Urinary bladder (tissue), 4 donors: ENCODE measurements at places on chromosomes 3 and 15.

GRCh38 chr15:31301673-31301990, 25.0 kb upstream of the KLF13 start:
- DNase-seq, result no peak

DNA sequence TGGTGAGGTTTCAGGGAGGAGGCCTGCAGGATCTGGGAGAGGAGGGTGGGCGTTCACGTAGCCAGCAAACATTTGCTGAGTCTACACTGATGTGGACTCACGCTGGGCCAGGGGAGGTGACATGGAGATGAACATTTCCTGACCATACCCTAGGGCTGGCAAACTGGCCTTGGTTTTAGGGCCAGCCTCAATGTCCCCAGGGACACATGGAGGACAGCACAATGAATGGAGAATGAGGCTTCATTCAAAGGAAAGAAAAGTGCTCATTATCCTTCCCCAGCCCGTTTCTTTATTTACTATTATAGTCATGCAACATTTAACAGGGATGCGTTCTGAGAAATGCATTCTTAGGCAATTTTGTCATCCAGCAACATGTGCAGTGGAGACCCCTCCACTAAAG, 26.8 kb downstream of the ACAN start:
- no peak for DNase-seq

GRCh38 chr3:16050641-16051467, 123.6 kb upstream of the GALNT15 start:
- DNase-seq, result no peak

DNA sequence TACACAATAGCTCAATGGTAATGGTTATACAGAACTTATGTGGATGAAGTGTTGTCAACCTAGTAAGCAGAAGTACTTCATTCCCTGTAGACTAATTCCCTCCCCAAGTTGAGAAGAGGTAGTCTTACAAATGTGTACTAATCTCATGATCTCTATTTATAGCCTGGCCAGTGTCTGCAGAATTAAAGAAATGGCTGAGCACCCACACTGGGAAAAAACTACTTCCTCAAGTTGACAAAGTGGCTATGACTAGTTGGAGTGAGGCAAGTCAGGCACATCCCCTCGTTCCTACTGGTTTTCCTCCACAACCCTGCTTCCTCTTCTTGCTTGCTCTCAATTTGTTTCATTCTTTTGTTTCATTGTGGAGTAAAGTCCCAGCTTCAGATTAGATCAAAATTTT, 566.7 kb upstream of the ZNF717 start:
- DNase-seq, result no peak

DNA sequence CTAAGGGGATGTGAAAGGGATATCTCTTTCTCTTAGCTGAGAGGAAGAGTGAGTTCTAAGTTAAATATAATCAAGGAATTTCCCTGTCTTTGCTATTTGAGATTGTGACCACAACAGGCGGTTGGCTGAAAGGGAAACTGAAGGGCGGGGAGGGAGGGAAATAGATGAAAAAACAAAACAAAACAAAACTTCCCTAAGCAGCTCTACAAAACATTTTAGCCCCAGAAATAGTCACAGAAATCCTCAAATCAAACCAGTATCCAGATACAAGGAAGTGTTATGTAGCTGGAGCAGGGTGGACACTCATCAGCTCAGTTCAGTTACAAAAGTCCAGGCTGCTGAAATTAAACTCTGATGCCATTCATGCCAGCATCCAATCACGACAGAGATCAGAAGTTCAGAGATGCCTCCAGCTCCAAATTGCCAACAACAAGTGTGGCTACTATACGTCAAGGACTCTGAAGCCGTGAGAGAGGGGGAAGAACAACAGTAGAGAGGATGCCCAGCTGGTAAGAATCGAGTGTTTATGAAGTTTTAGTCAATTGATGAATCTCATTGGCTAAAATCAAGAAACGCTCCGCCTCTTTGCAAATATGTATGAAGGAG, 319 bp upstream of the TP63 start:
- no peak for DNase-seq

GRCh38 chr3:66907136-66907535, 91.0 kb upstream of the KBTBD8 start:
- DNase-seq, result no peak

DNA sequence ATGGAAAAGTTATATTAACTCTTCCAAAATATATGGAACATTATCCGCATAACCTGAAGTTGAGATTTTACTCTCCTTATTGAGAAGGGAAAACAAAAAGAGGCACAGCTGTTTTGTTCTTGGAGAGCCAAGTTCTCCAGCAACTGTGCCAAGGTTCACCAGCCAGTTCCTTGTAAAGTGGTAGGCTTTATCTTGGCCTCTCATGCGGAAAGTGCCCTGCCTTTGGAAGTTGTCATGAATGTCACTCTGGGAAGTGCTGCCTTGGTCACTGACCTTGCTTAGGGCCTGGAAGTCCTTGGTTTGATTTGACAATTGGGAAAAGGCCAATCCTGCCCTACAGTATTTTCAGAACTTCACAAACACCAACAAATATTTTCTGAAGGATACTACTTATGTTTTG, 44.2 kb upstream of the THRB start:
- no peak for DNase-seq

DNA sequence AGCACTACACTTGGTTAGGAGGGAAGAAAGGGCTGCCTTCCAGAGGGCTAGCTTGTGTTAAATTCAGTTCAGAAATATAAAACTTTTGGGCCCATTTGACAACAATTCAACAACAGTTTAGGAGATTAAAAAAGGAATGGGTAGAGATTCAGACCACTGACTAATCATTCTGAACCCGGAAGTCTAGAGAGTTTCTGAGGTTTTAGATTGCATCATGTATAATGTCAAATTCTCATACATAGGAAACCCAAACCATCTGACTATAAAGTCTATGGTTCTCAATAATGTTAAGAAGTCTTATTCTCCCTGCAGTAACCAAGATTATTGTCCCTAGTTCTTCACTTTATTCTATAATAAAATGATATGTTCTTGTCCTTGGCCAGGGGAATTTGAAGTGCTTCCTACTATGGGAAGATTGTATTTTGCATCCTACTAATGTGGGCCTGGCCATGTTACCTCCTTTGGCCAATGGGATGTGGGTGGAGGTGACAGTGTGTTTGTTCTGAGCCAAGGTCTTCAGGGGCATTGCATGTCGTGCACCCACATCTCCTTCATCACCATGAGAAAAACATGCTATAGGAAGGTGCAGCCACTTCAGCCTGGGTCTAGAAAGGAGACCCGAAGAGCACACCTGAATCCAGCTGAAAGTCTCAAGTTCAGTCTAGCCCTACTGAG, 66.4 kb upstream of the CCNL1 start:
- no peak for DNase-seq

DNA sequence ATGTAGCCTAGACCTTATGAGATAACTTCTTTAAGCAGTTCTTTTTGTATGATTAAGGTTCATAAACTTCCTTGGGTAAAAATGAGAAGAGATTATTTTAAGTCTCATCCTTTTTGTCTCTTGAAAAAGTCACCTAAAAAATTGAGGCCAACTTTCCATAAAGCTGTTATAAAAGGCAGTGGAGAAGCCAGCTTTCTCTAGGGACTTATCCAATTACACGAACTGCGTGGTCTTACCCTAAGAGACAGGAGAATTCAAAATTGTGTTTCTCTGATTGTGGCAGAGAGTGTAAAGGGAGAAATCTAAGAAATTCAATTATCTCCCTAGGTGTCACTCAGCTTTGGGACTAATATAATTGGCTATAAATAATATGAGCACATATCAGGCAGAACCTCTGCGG, 262.0 kb downstream of the SHOX2 start:
- no peak for DNase-seq

DNA sequence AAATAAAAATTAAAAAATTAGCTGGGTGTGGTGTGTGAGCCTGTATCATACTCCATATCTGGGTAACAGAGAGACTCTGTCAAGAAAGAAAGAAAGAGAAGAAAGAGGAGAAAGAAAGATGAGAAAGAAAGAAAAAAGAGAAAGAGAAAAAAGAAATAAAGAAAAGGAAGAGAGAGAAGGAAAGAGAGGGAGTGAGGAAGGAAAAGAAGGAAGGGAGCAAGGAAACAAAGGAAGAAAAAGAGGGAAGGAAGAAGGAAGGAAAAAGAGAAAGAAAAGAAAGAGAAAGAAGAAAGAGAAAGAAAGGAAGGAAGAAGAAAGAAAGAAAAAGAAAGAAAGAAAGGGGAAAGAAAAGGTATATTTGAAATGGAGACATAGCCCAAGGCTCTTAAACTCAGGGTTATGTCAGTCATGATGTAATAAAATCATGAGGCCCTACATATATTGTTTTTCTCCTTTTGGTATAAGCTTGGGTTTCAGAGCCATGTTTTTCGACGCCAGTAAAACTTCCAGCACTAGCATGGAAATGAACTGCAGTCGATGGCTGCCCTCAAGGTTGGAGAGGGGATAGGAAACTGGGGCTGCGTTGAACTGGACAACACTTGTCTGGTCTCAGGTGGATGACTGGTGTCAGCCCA, 38.0 kb upstream of the RFTN1 start:
- DNase-seq, result no peak

DNA sequence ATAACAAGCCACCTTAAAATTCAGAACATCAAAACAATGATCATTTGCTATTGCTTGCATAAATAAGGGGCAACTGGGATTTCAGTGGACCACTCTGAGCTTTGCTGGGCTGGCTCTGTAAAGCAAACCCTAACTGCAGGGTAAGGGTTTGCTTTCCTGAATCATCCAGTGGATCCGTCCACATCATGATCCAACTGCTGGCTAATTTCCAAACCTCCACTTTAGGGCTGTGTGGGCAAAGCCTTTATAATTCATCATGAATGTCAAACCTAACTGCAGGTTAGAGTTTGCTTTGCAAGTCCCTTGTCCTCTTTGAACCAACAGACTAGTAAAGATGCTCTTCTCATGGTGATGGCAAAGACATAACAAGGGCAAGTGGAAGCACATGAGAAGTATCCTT, 76.1 kb downstream of the SYNPR start:
- no peak for DNase-seq

DNA sequence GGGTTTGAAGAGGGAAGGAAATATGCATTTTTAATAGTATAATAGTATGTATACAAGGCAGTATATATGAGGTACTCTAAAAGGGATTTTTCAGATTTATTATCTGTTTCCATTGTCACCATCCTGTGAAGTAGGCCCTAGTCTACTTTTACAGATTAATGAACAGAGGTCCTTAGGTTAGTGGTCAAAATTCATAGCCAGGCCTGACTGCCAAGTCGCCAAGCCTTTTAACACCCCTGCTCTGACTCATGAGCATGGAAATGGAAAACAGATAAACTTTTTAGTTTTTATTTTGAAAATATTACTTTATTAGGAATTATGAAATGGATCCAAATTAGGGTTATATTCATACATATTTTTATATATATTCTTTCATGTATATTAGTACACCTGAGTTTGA, 146.9 kb downstream of the BBX start:
- no peak for DNase-seq

DNA sequence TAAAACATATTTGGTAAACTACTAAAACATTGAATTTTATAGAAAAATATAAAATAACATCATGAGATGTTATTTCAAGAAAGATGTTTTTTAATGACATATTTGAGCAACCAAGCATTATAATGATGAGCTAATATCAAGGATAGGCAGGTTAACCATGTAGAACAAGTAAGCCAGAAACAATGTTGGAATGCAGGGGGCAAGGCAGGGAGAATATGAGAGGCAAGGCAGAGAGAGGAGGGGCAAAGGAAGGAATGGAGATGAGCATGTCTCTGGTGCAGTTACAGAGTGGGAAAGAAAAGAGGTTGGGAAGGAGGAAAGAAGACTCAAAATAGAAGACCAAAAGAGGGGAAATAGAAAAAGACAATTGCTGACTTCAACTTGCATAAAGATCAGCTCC, 390.4 kb downstream of the MCTP2 start:
- no peak for DNase-seq

GRCh38 chr3:48588230-48588629, 6.9 kb downstream of the COL7A1 start:
- no peak for DNase-seq

- no peak for DNase-seq
Observed at GRCh38 chr3:23438657-23439056, 235.5 kb downstream of the UBE2E2 start.

DNA sequence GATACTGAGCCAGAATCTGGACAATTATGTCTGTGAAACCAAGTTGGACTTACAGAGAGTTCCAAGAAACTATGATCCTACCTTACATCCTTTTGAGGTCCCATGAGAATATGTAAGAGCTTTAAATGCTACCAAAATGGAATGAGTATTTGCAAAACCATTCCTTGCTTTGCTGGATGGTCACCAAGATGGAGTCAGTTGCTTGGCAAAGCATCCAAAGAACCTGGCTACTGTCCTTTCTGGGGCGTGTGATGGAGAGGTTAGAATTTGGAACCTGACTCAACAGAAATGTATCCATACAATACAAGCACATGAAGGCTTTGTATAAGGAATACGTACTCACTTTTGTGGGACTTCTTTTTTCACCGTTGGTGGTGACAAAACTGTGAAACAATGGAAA, 36.2 kb downstream of the AP4E1 start:
- DNase-seq, result no peak

DNA sequence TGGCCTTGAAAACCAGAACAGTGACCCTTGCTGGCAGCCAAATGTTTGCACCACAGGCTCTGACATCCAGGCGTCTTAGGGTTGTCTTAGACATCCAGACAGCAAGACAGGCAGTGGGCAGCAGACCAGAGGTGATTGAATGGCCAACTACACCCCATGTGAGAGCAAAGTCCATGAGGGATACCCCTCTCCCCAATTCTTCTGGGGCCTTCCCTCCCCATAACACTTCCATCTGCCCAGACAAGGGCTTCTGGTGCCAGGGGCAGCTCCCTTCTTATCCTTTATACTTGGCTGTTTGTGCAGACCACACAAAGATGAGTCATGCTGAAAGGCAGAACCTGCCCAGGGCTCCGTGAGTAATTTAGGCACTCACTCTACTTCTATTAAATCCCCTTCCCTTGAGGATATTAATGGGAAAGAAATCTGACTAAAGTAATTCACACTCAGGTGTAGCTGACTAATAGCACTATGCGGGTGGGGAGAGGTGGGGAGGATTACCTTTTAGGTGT, 257.9 kb downstream of the UACA start:
- DNase-seq, result no peak

DNA sequence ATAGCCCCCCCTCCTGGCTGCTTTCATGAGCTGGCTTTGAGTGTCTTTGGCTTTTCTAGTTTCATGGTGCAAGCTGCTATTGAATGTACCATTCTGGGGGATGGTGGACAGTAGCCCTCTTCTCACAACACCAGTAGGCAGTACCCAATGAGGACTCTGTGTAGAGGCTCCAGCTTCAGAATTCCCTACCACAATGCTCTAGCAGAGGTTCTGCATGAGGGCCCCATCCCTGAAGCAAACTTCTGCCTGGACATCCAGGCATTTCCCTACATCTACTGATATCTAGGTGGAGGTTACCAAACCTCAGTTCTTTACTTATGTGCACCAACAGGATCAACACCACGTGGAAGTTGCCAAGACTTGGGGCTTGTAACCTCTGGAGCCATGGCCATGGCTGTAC, 1742.9 kb downstream of the SI start:
- no peak for DNase-seq

DNA sequence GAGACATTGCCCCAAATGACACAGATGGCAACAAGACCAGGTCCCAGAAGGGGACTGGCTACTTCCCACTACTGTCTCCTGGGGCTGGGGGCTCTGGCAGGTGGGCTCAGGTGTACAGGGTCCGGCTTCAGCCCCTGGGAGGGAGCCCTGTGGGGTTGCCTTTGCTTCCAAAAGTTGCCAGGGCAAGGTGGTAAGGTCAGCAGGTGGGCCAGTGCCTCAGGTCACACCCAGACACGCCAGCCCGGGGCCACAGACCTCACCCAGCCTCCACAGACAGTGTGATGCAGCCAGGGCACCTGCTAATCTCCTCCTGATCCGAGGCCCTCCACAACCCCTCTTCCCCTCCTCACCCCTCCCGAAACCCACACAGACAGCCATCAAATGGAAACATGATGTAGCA, 7.5 kb downstream of the OXTR start:
- no peak for DNase-seq
